ENCODE measurements at places on chromosomes 13 and 19. TPM values are rescaled to one million over a fixed set of nuclear protein-coding genes. Genes with fewer than 3 reads are reported as not detected.

DNA sequence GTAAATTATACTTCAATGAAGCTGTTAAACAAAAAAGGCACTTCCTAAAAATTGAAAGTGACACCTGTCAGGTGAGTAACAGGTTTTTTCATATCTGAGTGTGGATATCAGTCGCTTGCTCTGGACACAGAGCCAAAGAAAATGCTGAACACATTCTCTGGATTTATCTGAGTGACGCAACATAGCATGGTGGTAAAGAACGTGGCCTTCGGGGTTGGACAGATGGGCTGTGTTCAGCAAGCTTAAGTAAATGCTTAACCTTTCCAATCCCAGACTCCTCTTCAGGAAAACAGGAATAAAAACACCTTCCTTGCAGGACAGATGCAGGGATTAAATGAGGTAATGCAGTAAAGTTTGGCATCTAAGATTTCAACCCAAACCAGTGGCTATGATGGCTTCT, 132.0 kb downstream of the FOXO1 start:
- H3K4me1 ChIP-seq, result no peaks in the 10 kb centered on the region
- DNase-seq, result no peak
- no peak overlapping the region for H3K4me3 ChIP-seq
- no peaks in the 10 kb centered on the region for H3K36me3 ChIP-seq

GRCh38 chr19:30073152-30074000, 131.3 kb downstream of the URI1 start:
- no peak for DNase-seq
- no peak overlapping the region for H3K27ac ChIP-seq
- no peaks in the 10 kb centered on the region for H3K36me3 ChIP-seq

DNA sequence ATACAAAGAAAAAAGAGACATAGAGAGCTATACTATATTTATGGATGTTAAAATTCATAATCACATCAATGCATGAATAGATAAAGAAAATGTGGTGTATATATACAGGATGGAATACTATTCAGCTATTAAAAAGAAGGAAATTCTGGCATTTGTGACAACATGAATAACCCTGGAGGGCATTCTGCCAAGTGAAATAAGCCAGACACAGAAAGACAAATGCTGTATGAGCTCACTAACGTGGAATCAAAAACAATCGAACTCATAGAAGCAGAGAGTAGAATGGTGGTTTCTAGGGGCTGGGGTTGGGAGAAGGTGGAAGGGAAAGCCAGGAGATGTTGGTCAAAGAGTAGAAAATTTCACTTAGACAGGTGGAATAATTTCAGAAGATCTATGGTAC, 24.0 kb downstream of the UTP14C start:
- H3K36me3 ChIP-seq, result no peaks in the 10 kb centered on the region
- no peaks in the 10 kb centered on the region for H3K4me1 ChIP-seq
- H3K27me3 ChIP-seq, result no peaks in the 10 kb centered on the region
- no peak overlapping the region for H3K27ac ChIP-seq
- DNase-seq, result no peak

DNA sequence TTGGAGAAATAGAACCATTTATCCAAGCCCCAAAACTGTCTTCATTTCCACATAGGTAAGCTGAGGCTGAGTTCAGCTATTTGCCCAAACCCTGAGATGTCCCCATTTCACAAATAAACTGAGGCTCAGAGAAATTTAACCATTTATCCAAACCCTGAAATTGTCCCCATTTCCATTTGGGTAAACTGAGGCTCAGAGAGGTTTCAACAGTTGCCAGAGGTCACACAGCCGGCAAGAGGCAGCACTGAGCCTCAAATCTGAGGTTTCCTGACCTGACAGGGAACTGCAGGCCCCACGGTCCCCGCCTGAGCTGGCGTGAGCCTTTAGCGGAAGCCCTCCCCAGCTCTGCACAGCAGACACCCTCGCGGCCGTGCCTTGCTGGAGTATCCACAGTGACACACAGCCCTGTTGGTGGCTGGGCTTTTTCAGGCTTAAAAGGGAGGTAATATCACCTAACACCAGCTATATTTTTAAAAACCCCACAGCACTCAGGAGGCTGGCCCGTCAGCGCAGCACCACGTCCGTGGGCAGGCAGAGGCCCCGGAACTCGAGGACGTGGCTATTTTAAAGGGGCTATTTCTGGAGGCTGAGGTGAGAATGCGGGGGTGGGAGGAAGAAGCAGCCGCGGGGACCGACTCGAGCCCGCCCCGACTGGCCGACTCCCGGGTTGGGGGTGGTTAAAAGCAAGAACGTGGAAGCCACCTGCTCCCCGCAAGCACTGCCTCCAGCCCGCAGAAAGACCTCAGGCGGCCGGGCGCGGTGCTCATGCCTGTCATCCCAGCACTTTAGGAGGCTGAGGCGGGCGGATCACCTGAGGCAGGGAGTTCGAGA, 18.5 kb downstream of the PTPRS start:
- no peaks in the 10 kb centered on the region for H3K4me1 ChIP-seq
- H3K27me3 ChIP-seq, result no peaks in the 10 kb centered on the region
- no peak overlapping the region for H3K4me3 ChIP-seq
- H3K27ac ChIP-seq, result no peak overlapping the region
- H3K36me3 ChIP-seq, result no peaks in the 10 kb centered on the region

GRCh38 chr13:73571376-73571775, 512.6 kb downstream of the KLF5 start:
- no peak for DNase-seq
- H3K27me3 ChIP-seq, result no peaks in the 10 kb centered on the region
- no peaks in the 10 kb centered on the region for H3K4me1 ChIP-seq
- H3K4me3 ChIP-seq, result no peak overlapping the region
- no peak overlapping the region for H3K27ac ChIP-seq

GRCh38 chr19:1438933-1439354, 748 bp downstream of the RPS15 start:
- H3K27me3 ChIP-seq, result no peaks in the 10 kb centered on the region
- peak; percentile 53 for DNase-seq
- peaks cover 2% of the 10 kb centered on the region for H3K36me3 ChIP-seq
- H3K4me1 ChIP-seq, result peaks cover 3% of the 10 kb centered on the region

- H3K4me1 ChIP-seq, result no peaks in the 10 kb centered on the region
- H3K27ac ChIP-seq, result no peak overlapping the region
- no peak for DNase-seq
Observed at GRCh38 chr19:1377176-1377964, 6.3 kb upstream of the NDUFS7 start.

GRCh38 chr19:6210721-6211600, 68.8 kb downstream of the MLLT1 start:
- H3K27me3 ChIP-seq, result no peaks in the 10 kb centered on the region
- DNase-seq, result no peak
- no peaks in the 10 kb centered on the region for H3K36me3 ChIP-seq

DNA sequence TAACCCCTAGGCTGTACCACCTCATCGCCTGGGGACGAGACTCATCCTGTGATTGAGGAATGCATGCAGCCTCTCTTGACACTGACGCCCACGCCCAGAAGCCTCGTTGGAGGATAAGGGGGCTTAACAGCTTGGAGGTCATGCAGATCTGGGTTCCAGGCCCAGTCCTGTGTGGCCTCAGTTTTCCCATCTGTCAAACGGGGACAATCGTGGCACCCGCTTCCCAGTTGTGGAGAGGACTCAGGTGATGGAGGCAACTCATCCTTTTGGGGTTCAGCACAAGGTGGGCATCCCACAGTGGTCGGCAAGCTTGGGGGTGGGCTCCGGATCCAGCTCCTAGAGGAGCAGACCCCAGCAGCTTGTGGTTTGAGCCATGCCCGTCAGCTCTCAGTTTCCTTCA, 1.4 kb upstream of the LGI4 start:
- H3K27ac ChIP-seq, result no peak overlapping the region
- H3K4me1 ChIP-seq, result no peaks in the 10 kb centered on the region
- H3K4me3 ChIP-seq, result no peak overlapping the region
- DNase-seq, result no peak
- no peaks in the 10 kb centered on the region for H3K27me3 ChIP-seq

GRCh38 chr13:110458594-110459365, 102.7 kb downstream of the RAB20 start:
- H3K27me3 ChIP-seq, result no peaks in the 10 kb centered on the region
- DNase-seq, result peak; percentile 31
- no peaks in the 10 kb centered on the region for H3K4me1 ChIP-seq

DNA sequence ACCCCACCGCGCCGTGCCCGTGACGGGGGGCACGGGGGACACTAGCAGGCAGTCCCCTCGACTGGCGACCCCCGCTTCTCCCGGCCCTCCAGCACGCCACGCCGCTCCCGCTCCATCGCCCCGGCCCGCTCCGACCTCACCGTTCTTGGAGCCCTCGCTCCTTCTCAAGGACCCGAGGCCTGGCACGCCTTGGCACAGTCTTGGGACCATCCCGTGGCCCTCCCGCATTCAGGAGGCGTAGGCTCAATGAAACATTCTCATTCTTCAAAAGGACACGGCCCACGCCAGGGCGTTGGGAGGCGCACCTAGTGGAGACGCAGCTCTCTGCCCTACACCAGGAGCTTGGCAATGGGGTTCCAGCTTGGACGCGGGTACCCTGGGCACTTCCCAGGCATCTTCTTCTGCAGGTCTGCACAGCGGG, 473 bp upstream of the CERS1 start:
- DNase-seq, result no peak
- H3K27me3 ChIP-seq, result no peaks in the 10 kb centered on the region
- H3K4me1 ChIP-seq, result no peaks in the 10 kb centered on the region

- peak overlapping the region; percentile 18 for H3K4me3 ChIP-seq
- peaks cover 35% of the 10 kb centered on the region for H3K4me1 ChIP-seq
- no peaks in the 10 kb centered on the region for H3K27me3 ChIP-seq
- peak overlapping the region; percentile 61 for H3K27ac ChIP-seq
- DNase-seq, result peak; percentile 66
- no peaks in the 10 kb centered on the region for H3K36me3 ChIP-seq
Observed at GRCh38 chr19:39144290-39145071, 18.9 kb downstream of the PAK4 start.

- H3K36me3 ChIP-seq, result no peaks in the 10 kb centered on the region
- H3K4me3 ChIP-seq, result peak overlapping the region; percentile 67
- peak; percentile 80 for DNase-seq
- peaks cover 7% of the 10 kb centered on the region for H3K27me3 ChIP-seq
Observed at GRCh38 chr13:41457589-41458186, 338 bp downstream of the RGCC start.

DNA sequence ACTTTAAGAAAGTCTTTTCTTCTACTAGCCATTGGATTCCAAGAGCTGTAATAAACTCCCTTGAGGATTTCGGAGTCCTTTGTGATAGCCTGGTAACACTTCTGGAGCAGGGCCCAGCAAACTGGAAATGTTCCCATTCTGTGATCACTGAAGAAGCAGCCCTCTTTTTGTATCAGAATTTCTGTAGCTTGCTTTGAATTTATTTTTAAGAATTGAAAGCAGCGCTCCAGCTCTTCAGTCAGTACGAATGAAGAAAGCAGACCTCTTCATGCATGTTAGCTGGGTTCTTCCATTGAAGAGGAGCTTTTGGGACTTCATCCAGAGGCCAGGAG, 141.5 kb downstream of the AKAP11 start:
- DNase-seq, result no peak
- H3K4me1 ChIP-seq, result no peaks in the 10 kb centered on the region
- no peak overlapping the region for H3K27ac ChIP-seq
- H3K27me3 ChIP-seq, result no peaks in the 10 kb centered on the region
- H3K4me3 ChIP-seq, result no peak overlapping the region
- H3K36me3 ChIP-seq, result no peaks in the 10 kb centered on the region

DNA sequence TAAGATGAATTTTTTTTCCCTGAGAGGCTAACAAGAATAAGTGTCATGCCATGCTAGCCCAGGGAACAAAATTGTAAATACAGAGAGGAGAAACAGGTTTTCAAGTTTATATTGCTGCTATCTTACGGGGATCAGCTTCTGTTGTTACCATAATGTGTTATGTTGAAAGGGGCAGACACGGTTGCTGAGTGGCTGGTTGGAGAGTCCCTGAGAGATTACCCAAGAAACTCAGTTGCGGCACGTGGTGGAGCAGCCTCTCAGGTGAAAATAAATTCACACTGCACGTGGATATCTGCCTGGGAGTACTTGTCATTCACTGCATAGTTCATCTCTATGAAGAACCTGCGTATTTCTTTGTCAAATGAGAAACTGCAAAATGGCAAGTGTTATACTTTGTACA, 293.6 kb downstream of the TDRD3 start:
- H3K4me1 ChIP-seq, result no peaks in the 10 kb centered on the region
- H3K4me3 ChIP-seq, result no peak overlapping the region
- no peak overlapping the region for H3K27ac ChIP-seq
- peak; percentile 2 for DNase-seq
- H3K27me3 ChIP-seq, result no peaks in the 10 kb centered on the region

- DNase-seq, result no peak
- no peak overlapping the region for H3K27ac ChIP-seq
- H3K4me1 ChIP-seq, result no peaks in the 10 kb centered on the region
- H3K4me3 ChIP-seq, result no peak overlapping the region
- no peaks in the 10 kb centered on the region for H3K36me3 ChIP-seq
Observed at GRCh38 chr13:100106705-100107104, 17.8 kb downstream of the PCCA start.

DNA sequence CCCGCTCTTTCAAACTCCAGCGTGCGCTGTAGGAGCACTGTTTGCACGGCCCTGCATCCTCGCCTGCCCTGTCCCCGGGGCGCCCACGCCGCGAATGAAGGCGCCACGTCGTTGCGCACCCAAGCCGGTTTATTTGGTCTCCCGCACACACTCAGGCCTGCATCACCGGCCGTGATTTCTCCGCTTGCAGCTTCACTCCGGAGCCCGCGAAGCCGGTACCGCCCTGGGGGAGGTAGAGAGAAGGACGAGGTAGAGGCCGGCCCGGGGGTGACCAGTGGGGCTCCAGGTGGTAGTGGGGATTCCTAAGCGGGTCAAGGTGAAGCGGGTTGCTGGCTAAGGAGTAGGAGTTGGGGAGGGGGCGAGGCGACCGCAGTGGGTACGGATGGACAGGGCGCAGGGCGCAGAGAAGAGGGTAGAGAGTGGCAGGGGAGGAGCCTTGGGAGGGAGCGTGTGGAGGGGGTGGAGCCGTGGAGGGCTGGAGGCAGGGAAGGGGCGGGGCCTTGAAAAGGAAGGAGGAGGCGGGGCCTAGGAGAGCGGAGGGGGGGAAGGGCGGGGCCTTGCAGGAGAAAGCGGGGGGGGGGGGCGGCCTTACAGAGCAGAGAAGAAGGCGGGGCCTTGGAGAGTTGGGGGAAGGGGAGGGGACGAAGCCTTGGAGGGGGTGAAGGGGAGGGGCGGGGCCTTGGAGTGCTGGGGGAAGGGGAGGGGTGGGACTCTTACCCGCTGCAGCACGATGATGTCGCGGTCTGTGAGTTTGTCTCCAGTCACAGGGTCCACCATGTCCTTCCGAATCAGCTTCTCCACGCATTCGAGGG, 24.6 kb downstream of the NOSIP start:
- H3K4me1 ChIP-seq, result no peaks in the 10 kb centered on the region
- no peaks in the 10 kb centered on the region for H3K27me3 ChIP-seq
- peaks cover 2% of the 10 kb centered on the region for H3K36me3 ChIP-seq
- peak; percentile 85 for DNase-seq

DNA sequence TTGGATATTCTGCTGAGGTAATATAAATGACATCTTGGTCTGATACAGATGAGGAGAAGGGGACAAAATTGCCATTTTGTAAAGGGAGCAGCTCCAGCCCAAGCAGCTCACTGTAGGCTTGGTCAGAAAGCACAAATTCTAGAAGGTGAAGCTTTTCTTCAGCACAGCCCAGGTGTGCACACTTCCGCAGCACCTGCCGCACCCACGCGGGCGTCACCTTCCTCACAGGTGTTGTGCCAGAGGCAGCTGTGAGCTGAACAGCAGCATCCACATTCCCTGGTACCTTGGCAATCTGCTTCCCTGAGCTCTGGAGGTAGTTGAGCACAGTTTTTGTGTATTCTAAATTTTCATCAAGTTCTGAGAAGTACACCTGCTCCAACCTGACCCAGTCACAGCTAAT, 79.0 kb downstream of the SACS start:
- H3K27ac ChIP-seq, result no peak overlapping the region
- DNase-seq, result peak; percentile 42
- H3K36me3 ChIP-seq, result no peaks in the 10 kb centered on the region
- H3K27me3 ChIP-seq, result no peaks in the 10 kb centered on the region
- no peak overlapping the region for H3K4me3 ChIP-seq
- no peaks in the 10 kb centered on the region for H3K4me1 ChIP-seq

Gene PSG3
- not detected for total RNA-seq

Gene SPPL2B
- total RNA-seq, result 94.1 TPM

Gene VAV1
- 15.5 TPM for total RNA-seq

Gene CYP4F2
- total RNA-seq, result 0.31 TPM
